Activated T-cell treated with anti-CD3 and anti-CD28 coated beads, Interleukin-2, amount 50 U/mL, for 72 hours (primary cell): ENCODE measurements at places on chromosomes 7 and 10.

GRCh38 chr7:28871077-28871476 is 87.1 kb downstream of the TRIL start:
- DNase-seq, result no peak

DNA sequence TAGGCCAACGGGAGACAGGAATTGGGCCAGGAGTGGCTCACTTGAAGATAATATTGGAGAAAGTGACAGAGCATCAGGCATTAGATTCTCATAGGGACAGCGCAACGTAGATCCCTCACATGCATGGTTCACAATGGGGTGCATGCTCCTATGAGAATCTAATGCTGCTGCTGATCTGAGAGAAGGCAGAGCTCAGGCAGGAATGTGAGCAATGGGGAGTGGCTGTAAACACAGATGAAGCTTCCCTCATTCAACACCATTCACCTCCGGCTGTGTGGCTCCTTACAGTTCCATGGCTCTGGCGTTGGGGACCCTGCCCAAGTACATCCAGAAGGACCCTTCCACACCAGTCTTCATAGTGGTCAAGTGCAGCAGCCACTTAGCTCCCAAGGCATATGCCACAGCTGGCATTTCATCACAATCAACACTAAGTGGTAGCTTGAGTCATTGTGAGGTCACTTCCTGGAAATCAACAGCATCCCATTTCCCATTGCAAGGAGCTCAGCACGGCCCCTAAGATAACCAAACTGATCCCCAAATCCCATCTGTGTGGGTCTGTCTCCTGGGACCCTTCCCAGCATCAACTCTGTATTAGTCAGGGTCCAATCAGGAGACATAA is 174.5 kb downstream of the TPST1 start:
- DNase-seq, result no peak

DNA sequence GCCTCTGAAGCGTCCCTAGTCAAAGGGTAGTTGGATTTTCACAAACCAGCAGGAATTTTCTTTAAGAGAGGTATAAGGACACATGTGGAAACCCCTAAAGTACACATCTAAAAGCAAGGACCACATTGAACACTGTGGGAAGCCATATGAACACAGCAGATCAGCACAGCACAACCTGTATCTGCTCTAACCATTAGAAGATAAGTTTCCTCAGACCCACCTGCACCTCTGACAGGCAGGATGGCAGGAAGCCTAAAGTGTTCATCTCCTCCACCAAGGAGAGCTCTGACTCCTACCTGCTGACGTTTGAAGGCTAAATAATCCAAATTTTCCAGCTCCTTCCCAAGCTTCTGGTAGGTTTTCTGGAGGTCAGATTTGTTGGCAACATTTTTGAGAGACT is 174.4 kb downstream of the CTNNA3 start:
- no peak for DNase-seq

GRCh38 chr10:122140461-122140902 is 130.6 kb upstream of the BTBD16 start:
- DNase-seq, result no peak

GRCh38 chr7:138564365-138564764 is 104.3 kb downstream of the TRIM24 start:
- no peak for DNase-seq

GRCh38 chr7:138607216-138608126 is 93.7 kb downstream of the SVOPL start:
- no peak for DNase-seq
